ENCODE measurements at places on chromosomes 7 and 10.

- DNase-seq, result no peak
These were observed 72.8 kb upstream of the HABP2 start for GRCh38 chr10:113480081-113480360.

DNA sequence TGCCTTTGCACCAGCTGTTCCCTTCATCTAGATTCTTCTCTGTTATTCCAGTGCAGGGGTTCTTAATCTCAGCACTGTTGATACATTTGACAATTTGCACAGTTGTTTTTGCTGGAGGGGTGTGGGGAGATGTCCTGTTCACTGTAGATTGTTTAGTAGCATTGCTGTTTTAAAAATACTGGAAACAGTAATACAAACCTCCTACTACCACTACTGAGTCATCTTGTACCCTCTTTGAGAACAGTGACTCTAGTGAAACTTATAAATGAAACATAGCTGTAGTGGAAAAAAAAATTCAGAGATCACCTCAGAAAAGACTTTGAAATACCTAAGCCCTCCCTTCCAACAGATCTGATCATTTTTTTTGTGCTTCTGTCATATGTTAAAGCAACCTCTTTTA is 154.8 kb upstream of the TMEM196 start:
- no peak for DNase-seq

DNA sequence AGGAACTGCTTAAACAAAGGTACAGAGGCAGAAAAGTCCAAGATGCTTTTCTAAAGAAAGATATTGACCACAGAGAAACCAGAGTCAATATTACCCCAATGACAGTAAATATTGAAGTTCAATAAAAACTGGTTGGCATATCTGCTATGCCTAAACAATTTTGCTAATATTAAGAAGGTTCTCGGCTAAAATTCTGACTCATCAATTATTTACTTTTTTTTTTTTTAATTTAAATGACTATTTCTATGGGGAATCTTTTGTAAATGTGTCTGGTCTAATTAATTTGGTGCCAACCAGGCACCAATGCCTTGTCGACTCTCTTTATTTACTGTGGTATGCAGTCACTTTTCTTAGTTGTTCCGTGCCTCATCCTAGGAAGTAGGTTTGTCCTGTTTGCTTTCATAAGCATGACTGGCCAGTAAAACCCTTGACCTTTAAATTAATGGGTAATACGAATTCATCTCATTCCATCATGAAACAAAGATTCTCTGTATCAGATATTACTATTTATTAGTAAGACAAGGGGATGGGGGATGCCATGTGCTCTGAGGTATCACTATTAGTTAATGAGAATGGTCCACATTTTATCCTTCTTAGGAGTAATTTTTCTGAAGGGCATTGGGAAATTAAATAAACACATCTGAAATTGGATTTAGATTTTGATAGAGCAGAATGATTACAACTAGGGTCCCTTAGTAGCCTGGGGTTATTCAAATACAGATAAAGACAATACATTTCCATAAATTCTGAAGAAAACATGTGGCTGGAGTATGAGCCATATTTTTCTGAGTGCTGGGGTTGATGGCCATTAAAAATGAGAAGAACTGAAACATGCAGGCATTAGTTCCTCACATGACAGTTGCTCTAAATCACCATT is 154.4 kb downstream of the VTI1A start:
- no peak for DNase-seq

- DNase-seq, result no peak
These were observed 60.2 kb downstream of the CLRN3 start for GRCh38 chr10:127832501-127832900.

- DNase-seq, result no peak
These were observed 315.8 kb downstream of the KCNMA1 start for GRCh38 chr10:77321838-77322237.

DNA sequence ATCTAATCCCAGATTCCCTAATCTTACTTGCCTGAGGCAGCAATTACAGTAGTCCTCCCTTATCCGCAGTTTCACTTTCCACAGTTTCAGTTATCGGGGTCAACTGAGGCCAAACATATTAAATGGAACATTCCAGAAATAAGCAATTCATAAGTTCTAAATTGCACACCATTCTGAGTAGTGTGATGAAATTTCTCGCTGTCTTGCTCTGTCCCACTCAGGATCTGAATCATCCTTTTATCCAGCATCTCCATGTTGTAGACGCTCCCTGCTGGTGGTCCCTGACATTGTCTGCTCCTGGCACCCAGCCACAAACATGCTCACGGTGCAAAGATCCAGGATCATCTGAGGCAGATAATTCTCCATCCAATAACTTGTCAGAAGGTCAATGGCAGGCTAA is 128.7 kb upstream of the CXCL12 start:
- no peak for DNase-seq

GRCh38 chr7:121355574-121355973 is 26.8 kb downstream of the WNT16 start:
- DNase-seq, result no peak
